Esophagus muscularis mucosa (tissue), 4 donors: ENCODE measurements at places on chromosomes 12 and 14.

- no peak for DNase-seq
- peaks cover 25% of the 10 kb centered on the region for H3K36me3 ChIP-seq
- H3K27ac ChIP-seq = no peak overlapping the region
- no peaks in the 10 kb centered on the region for H3K27me3 ChIP-seq
These were observed 19.4 kb downstream of the STX2 start for GRCh38 chr12:130819681-130820080.

DNA sequence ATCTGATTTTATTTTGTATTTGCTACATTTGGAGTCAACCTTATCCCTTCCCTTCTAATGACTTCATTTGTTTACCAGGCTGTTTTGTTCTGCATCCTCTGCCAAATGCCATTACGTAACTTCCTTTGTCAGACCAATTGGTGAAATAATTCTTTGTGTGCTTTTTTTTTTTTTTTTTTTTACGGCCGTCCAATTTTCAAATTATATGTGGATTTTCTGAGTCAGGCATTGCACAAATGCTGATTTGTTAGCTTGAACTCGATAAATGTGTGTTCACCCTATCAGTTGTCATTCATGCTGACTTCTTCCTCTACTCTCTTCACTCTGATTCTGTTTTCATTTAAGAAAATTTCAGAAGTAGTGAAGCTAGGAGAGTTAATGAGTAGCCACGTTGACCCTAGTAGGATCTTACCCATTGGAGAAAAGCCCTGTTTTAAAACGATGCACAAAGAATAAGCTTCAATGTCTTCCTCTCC is 386.2 kb downstream of the DIO2 start:
- no peaks in the 10 kb centered on the region for H3K36me3 ChIP-seq
- peak overlapping the region; percentile 48 for H3K27ac ChIP-seq
- no peak overlapping the region for H3K4me3 ChIP-seq
- no peak for DNase-seq
- no peaks in the 10 kb centered on the region for H3K27me3 ChIP-seq

DNA sequence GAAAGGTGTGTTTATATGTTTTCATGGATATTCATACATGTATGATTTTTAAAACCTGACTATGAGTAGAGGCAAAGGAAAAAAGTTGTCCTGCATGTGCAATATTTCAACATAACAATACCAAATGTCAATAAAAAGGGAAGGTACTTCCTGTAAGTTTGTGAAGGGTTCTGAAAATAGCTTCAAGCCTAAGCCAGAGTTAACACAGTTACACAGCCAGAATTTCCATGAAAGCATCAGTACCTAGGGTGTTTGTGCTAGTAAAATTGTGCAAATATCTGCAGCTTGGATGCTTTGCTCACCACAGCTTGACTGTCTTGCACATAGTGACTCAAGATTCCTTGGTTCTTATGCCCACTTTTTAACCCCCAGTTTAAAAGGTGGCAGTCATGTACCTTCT is 193.1 kb upstream of the FAR2 start:
- no peak for DNase-seq
- H3K27ac ChIP-seq = no peak overlapping the region
- H3K36me3 ChIP-seq = no peaks in the 10 kb centered on the region
- no peaks in the 10 kb centered on the region for H3K4me1 ChIP-seq

DNA sequence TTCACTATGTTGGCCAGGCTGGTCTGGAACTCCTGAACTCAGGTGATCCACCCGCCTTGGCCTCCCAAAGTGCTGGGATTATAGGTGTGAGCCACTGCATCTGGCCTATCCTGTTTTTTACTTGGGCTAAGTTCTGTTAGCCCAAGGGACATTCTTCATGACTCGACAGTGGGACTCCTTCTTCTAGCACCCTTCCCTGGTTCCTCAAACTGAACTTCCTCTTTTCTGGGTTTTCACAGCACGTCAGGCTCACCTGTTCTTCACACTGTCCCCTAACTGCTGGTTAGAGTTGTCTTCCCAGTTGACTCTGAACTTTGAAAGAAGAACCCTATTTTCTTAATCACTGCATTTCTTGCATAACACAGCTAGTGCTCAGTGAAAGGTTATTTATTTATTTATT is 22.5 kb downstream of the CABP1 start:
- no peak overlapping the region for H3K4me3 ChIP-seq
- no peak overlapping the region for H3K27ac ChIP-seq
- DNase-seq = no peak
- peaks cover 37% of the 10 kb centered on the region for H3K36me3 ChIP-seq
- H3K4me1 ChIP-seq = no peaks in the 10 kb centered on the region
